ENCODE measurements at places on chromosomes 5 and 9. TPM values are rescaled to one million over a fixed set of nuclear protein-coding genes. Genes with fewer than 3 reads are reported as not detected.
A peak's percentile ranks its signal among the peaks of the same experiment; 100 is the strongest.

DNA sequence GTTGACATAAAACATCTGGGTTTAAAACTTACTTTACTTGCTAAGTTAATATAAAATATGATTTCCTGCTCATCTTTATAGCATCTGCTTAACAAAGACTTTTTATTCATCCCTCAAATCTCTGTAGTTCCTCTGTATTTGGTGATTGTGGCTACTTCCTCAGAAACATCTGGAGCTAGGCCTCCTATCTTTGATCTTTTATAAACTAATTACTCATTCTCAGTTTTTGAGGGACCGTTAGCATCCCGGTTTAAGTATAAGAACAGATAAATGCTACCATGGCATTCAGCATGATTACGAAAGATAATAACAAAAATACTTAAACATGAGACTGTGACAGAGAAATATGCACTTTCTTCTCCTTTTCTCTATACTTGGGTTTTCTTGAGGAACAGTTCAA, 85.3 kb downstream of the SLC38A9 start:
- no peak for DNase-seq

DNA sequence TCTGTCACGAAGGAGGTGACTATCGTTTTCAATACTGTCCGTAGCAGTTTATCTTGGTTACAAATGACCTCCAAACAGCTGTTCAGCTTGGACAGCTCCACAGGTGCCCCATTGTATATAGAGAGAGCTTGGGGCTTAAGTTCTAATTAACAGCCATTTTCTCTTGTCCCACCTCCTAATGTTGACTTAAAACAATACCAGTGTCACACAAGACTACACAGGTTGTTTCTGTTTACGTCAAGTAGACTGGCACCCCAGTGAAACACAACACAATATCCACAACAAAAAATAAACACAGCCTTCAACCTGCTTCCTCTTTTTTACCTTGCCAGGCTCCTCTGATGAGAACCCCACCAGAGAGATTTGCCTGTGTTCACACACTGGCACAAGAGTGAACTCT, 39.8 kb upstream of the TLE1 start:
- DNase-seq: peak; percentile 16

GRCh38 chr5:172897481-172898217, 61.6 kb upstream of the RPL26L1 start:
- peak; percentile 56 for DNase-seq

GRCh38 chr9:93096131-93096802, at the start of gene CARD19:
Gene CARD19, plus strand, starts transcription at chr9:93096217. Its CDS starts 129 bp downstream, at chr9:93096346.
- peak; percentile 73 for DNase-seq

The STING1 gene
- 79.1 TPM for total RNA-seq

GRCh38 chr5:68333649-68334552, 118.3 kb downstream of the PIK3R1 start:
- DNase-seq: peak; percentile 90

The KYAT1 gene
- total RNA-seq: 13.5 TPM

- DNase-seq: no peak
Observed at GRCh38 chr5:150413176-150413901, 629 bp upstream of the CD74 start.

GRCh38 chr5:178427576-178428197, 162.5 kb downstream of the COL23A1 start:
- DNase-seq: no peak

GRCh38 chr5:156376751-156377150, 49.8 kb downstream of the SGCD start:
- DNase-seq: no peak

- no peak for DNase-seq
Observed at GRCh38 chr9:17719053-17719452, 140.2 kb downstream of the SH3GL2 start.

GRCh38 chr5:110371725-110372041, 354.8 kb downstream of the TMEM232 start:
- no peak for DNase-seq

- DNase-seq: peak; percentile 75
Observed at GRCh38 chr5:177473443-177474001, at the start of gene DBN1. Gene DBN1, minus strand, starts transcription at chr5:177473634. Its CDS starts 113 bp downstream, at chr5:177473521.

DNA sequence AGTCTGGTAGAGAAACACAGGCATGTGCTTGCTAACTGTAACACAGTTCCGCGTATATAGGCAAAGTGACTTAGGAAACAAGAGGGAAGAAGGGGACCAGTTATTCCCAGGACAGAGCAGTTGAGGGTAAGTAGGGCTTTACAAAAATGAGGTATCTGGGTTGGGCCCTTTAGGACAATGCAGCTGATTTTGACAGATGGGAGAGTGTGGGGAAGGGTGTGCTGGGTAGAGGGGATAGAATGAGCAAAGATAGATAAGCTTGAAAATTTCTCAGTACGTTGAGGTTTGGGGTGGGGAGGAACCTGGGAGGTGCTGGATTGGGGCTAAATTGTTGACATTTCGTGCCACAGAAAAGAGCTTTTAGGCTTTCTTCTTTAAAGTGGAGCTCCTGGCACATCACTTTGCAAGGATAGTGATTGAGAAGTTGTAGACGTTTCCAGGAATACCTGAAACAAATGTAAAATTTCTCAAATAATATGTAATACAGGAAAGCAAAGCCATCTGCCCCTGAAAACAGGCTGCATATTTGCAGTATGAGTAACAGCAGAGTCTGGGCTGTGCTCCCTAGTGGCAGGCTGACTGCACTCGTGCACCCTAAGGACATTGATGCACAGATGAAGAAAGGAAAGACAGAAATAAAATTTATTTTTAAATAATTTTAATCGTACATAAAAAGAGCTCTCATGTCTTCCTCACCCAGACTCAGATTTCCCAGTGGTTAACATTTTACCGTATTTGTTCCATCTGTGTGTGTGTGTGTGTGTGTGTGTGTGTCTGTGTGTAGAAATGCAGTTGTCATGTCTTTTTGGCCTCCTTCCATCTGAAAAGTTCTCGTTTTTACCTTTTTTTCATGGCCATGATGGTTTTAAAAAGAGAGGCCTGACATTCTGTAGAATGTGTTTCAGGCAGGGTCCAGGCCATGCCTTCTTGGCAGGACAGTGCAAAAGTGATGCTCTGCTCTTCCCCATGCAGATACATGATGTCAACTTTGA, 144.9 kb upstream of the DMRT1 start:
- DNase-seq: peak; percentile 67

DNA sequence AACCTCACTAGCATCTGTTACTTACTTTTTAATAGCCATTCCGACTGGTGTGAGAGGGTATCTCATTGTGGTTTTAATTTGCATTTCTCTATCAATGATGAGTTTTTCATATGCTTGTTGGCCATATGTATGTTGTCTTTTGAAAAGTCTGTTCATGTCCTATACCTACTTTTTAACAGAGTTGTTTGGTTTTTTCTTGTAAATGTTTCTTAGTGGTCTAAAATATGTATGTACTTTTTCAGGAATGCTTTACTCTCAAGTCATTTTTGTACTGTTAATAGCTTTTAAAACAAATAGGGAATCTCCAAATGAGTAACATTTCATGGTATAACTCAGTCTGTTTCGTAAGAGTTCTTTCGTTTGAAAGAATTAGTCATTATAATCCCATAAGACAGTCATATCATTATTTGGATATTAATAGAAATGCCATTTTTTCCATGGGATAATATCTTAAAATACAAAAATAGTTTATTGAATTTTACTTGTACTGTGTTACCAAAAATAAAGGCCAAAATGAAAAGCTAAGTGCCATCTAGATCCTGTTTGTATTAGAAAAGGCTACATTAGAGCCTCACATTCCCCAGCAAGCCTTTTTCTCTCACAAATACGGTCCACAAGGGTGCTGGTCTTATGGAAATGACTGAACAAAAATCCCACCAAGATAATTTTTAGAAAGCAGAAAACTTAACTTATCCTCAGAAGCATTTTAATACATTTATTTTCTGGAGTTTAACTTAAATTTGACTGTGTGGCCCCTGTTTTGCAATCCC, 247.7 kb downstream of the PJA2 start:
- peak; percentile 10 for DNase-seq

- no peak for DNase-seq
Observed at GRCh38 chr5:127550652-127551409, 33.4 kb downstream of the PRRC1 start.

The PTGR1 gene
- total RNA-seq: 72.9 TPM

DNA sequence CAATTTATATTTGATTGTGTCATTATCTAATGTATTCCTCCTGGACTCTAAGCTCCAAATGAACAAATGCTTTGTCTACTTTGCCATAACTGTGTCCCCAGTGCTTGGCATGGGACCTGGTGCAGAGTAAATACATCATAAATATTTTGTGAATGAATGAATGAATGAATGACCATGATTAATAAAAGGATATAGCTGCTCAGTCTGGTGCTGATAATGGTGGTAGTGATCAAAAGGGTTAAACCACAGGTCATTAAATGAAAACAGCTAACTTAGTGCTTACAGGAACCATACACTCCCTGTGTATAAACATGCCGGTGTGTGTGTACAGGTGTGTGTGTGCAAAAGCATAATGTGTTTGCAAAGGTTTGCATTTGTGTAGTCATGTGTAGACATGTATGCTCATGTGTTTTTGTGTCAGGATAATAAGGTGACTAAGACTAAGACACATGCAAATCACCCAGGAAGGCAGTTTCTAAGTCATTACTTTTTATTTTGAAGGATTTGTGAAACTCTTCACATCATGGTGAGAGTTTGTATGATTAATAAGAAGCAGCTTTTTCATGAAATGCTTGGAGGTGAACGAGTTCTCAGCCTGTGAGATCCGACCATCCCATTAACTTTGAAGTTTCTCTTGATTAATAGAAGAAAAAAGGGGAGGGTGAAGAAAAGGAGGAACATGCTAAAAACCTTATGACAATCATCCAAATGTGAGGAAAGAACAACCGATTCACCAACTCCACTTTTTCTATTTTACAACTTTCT, 24.6 kb downstream of the SPARC start:
- DNase-seq: peak; percentile 8

GRCh38 chr9:129552064-129552463, 68.8 kb downstream of the C9orf50 start:
- DNase-seq: no peak

GRCh38 chr5:147554261-147554817, 44.5 kb upstream of the DPYSL3 start:
- DNase-seq: peak; percentile 73

GRCh38 chr9:115300116-115300515, 182.2 kb upstream of the TNC start:
- no peak for DNase-seq

DNA sequence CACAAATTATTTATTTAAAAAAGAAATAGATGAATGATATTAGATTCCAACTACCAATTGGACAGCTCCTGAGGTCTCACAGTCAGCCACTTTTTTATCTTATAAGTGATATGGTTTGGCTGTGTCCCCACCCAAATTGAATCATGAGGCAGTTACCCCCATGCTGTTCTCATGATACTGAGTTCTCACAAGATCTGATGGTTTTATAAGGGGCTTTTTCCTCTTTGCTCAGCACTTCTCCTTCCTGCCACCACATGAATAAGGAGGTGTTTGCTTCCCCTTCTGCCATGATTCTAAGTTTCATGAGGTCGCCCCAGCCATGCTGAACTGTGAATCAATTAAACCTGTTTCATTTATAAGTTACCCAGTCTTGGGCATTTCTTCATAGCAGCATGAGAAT, 12.9 kb downstream of the NLN start:
- no peak for DNase-seq

GRCh38 chr9:96163712-96164111, 138.3 kb downstream of the HSD17B3 start:
- no peak for DNase-seq

The PFN3 gene
- not detected for total RNA-seq

The SH3RF2 gene
- total RNA-seq: 1.1 TPM

The NOXA1 gene
- 1.2 TPM for total RNA-seq

- DNase-seq: no peak
Observed at GRCh38 chr9:80156756-80157472, 585.1 kb downstream of the TLE4 start.

DNA sequence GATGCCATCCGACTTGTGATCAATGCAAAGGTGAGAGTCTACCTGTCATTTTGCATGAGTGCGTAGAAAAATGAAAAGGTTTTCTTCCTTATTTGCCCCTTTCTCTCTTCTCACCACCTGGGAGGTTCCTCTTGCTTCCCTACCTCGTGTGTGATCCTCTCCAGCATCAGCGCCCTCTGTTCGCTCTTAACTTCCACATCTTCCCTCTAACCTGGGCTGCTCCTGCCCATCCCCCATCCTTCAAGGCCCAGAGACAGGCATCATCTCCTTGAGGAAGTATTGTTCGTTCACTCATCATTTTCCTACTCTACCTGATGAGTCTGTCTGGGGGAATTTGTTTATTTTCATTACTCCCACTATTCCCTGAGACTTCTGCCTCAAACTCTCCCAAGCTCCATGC, 55.8 kb downstream of the RFK start:
- DNase-seq: no peak

The FUT7 gene
- not detected for total RNA-seq

The LEAP2 gene
- 1.0 TPM for total RNA-seq

DNA sequence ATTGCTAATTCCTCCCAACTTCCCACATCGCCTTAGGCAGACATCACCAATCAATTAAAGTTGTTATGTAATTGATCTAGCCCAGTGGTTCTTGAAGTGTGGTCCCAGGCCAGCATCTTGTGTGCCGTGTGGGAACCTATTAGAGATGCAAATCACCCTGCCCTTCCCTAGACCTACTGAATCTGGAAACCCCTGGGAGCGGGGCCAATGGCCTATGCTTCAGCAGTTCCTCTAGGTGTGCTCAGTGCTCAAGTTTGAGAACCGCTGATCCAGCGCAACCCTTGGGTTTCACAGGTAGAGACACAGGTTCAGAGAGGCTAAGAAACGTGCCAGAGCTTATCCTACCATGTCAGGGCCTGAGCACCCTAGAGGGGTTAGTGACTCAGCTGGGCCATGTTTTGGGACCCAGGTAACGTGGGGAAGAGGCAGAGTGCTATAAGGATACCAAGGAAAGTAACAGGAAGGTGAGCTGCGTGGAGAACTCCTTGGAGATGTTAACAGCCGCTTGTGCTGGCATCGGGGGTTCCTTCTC, 4.4 kb downstream of the SLC34A1 start:
- DNase-seq: no peak

DNA sequence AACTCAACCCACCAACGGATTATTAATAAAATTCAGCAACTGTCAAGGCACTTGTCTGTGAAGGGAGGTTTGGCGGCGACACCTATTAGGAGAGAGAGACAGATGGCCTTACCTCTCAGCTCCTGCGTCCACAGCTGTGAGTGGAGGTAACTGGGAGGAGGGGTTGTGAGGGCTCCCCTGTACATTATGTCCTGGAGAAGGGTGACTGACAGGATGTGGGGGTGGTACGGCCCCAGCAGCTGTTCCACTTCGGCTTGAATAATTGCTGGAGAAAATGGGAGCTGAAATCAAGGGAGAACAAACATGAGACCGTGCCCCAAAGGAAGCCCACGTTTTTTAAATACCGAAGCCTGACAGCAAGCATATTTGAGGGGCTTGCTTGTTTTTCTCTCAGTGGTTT, 353.5 kb upstream of the RFX3 start:
- peak; percentile 27 for DNase-seq

The AK1 gene
- 777 TPM for total RNA-seq

DNA sequence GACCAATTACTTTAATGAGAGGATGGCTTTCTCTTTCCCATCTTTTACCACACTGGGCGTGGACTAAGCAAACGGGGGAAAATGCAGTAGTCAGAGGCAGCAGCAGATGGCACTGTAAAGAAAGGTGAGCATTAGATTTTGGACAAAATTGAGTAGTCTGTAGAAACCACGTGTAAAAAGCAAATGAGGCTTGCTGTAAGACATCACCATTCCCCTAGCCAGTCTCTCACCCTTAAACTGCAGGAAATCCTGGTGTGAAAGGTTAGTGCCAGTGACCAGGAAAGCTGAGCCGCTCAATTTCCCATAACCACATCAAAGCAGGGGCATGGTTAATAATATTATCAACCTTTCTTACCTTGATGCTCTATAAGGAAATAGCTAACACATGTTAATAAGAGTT, 31.8 kb downstream of the SPATA31C2 start:
- peak; percentile 24 for DNase-seq

The TAF11L5 gene
- not detected for total RNA-seq

- no peak for DNase-seq
Observed at GRCh38 chr5:55533521-55534435, 986 bp downstream of the PLPP1 start.
